ENCODE measurements at places on chromosomes 2 and 18. TPM values are rescaled to one million over a fixed set of nuclear protein-coding genes. Genes with fewer than 3 reads are reported as not detected.

GRCh38 chr2:133477616-133477990 lies 90.7 kb downstream of the NCKAP5 start:
- no peak for DNase-seq

DNA sequence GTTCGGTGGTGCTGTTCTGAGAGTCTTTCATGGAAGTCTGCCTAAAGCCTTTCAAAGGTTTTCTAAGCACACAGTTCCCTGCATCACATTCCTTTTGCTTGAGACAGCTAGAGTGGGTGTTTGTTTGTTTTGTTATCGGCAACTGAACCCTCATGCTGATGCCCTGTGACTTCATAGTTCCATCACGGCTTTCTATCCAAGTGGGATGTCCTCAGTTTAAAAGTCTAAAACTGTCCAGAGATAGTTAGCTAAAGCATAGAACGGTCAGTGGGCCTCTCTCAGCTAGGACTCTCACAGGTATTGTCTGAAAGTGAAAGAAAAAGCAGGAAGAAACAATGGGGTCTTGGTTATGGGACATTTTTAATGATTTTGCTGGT lies 337.3 kb downstream of the OSR1 start:
- no peak for DNase-seq

DNA sequence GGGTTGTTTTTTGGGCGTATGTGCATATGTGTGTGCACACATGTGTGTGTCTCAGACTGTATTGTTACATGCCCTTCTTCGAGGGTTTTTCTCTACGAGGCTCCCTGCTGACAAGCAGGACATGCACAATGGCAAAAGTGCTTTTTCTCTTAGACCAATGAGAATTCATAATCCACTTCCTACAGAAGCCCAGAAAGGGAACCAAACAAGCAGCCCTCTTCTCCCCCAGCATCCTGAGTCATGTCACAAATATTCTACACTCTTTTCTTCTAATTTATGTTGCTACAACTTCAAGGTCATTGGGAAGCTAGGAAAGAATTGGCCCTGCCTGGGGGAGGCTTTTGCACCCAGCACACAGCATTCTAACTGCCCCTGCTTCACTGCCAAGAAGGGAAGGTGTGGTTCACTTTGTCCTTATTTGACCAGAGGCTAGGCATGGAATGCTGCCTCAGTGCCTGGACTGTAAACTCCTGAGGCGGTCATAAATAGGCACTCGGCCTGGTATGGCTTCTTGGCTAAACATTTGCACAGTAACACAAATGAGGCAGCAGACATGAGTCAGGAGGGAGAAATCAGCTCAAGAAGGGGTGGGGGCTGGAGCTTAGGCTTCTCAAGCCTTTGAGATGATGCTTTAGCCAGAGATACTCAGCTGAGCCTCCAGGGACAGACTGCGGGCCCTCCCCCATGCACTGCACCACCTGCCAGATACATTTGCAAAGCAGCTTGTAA lies 92.7 kb upstream of the KLF7 start:
- peak; percentile 49 for DNase-seq

- DNase-seq, result no peak
Measured at GRCh38 chr2:95343429-95344214, 46.5 kb downstream of the KCNIP3 start.

- no peak for DNase-seq
Measured at GRCh38 chr2:182593394-182593975, 122.6 kb upstream of the DNAJC10 start.

- peak; percentile 30 for DNase-seq
Measured at GRCh38 chr2:109352898-109353689, 224.1 kb downstream of the SH3RF3 start.

GRCh38 chr2:152762202-152762601 lies 43.8 kb downstream of the ARL6IP6 start:
- DNase-seq, result no peak

GRCh38 chr2:98476192-98476868 lies 31.7 kb downstream of the INPP4A start:
- DNase-seq, result no peak

DNA sequence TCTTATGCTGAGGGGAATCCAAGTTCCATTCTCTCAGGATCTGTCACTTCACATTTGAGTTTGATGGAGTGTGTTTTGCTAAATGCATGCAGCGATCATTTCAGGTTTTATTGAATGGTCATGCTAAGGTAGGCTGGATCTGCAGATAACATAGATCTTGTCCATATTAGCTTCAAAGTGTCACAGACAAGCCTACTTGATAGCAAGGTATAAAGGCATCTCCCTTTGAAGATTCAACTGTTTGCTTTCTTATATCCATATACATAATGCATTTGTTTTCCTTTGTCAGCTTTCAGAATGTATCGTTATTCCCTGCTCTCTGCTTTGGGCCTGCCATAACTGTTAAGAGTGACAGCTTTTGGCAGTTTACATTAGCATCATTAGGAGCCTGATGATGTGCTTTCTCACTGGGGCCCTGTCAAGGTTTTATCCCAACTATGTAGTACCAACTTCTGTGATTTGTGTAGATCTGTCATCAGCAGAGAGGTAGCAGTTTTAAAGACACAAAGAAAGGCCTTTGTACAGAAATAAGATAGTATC lies 604.3 kb upstream of the CDH7 start:
- no peak for DNase-seq

DNA sequence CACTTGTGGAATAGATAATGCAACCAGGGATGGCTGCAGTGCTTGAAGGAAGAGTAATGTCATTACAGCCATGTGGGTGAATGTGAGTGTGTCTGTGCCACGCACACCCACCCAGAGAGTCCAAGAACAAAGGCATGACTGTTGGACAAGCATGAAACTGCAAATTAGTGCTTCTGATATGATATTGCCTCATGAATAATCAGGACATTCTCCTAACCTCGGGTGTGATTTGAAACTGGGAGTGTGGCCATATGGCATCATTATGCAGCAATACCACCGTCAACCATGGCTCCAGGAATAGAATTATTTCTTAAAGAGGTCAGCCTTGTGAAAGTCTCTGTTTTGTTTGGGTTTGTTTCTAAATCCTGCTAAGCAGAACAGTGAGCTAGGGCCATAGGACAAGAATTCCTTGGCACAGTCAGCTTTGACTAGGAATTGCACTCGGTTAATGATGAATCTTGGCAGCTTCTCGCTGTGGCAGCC lies 678.0 kb upstream of the RAB6C start:
- peak; percentile 77 for DNase-seq

DNA sequence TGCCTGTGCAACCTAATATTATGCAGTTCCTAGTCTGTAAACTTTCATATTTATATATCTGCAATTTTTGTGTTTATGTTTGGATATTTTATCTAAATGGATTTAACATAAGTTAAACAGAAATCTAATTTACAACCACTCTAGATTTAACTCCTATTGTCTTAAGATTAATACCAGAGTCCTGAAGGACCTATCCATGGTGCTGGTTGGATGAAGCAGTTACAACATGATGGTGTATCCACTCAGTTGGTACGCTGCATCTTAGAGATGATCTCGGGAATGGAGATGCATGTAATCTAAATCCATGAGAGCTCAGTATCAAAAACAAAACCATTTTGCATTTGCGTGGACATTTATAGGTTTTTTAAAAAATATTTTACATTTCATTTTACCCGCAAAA lies 745.9 kb upstream of the SLC8A1 start:
- DNase-seq, result no peak

DNA sequence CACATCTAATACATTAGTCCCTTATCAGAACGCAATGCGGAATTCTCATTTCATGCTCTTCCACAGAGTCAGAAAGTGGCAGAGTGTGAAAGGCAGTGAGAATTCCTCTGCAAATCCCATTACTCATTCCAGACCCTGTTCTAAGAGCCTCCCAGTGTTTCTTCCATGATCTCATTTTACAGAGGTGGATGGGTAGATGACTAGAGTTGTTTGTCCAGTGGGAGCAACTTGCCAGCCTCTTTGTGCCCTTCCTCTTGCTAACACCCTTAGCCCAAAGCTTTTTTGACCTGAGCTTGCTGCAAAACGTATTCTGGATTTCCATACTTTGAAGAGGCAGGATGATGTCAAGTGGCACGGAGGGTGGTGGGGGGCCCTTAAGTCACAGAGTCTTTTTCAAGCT lies 467.7 kb upstream of the RGPD4 start:
- DNase-seq, result no peak

DNA sequence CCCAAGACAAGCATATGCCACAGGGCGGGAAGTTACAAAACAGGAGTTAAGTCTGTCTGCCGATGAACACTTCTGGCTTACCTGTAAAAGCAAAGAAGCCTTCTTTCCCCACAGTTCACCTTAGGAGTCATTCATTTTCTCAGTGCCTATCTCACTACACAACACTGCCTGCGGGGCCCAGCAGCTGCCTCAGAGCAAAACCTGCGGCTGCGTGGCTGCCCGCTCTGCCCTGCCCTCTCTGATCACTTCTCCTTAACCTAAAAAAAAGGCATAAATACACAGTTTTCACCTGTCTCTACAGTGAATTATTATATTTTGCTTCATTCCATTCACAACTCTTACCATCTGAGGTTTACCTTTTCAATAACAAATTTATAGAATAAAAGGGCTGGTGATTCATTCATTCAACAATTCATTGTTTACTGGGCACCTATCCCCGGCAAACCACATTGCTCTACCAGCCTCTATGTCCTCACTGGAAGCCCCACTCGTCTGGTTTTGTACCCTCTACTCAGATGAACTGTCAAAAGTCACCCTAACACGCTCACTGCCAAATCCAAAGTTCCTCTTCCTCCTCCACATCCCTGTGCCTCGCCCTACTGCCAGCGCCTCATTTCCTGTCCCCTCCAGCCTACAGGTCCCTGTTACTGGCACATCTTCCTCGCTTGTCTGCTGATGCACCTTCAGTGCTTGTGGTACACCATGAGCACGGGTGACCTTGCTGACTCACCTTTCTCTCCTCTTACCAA lies 31.4 kb downstream of the AFG3L2 start:
- DNase-seq, result no peak

GRCh38 chr2:168684921-168685599 lies 117.4 kb upstream of the NOSTRIN start:
- DNase-seq, result no peak

DNA sequence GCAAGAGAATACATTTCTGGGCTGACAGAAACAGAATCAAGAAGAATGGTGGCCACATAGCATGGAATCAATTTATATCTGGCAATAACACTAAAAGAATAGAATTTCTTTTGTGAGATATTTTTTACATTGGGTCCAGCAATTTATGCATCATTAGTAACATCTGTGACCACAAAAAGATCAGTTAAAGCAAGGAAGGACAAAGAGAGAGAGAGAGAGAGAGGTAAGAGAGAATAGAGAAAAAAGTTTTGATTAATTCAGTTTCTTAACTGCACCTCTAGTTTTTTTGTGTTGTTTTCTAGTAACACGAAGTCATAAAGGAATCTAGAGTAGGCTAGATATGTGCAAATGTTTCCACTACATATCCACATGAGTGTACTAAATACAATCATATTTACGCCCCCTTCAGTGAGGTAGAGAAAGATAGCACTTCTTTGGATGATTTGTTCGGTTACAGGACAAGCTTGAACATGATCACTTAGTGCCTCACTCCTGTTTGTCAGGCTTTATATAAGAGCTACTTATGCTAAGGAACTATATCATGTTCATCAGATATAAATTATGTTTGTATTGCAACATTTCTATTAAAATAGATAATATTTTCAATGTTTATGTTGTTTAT lies 247.4 kb upstream of the COL3A1 start:
- no peak for DNase-seq

- no peak for DNase-seq
Measured at GRCh38 chr2:119862127-119862889, 102.6 kb downstream of the PTPN4 start.

DNA sequence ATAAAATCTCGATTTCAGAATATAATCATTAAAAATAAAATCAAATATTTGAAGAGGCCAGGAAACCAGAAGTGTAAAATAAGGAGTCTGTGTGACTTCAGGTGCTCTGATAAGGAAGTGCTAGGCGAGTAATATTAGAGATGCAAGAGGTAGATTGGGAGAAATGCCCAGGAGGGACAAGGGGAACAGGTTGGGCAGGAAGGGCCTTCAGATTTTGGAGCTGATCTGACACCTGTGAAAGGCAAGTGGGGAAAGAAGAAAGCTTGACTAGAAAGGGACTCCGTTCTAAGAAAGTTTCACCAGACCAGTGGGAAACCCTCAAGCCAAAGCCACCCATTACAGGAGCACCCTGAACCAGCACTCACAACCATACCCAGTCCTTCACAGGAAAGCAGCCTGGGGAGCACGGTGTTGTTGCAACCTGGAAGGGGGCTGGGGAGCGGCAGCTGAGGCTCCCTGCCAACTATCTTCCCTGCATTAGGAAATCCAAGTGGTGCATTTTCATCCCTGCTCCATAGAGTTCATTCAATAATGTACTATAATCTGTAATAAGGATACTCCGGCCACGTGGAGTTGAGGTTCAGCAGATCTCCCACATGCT lies 57.5 kb upstream of the GREB1L start:
- no peak for DNase-seq

DNA sequence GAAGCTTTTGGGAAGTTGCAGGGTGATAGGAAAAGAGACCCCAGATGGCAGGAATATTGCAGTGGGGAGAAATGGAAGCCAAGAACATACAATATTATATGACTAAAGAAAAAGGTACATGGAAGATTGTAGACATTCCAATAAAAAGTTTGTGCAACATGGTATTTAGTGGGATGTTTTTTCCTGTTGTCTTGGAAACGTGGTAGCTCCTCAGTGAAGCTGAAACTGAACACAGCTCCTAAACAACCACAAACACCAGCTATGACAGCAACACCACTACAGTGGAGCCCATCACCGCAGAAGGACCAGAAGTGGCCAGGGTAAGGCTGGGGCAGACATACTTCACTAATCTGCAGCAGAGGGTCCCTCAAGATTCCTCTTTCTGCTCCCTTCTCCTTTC lies 246.8 kb downstream of the CDH20 start:
- no peak for DNase-seq

GRCh38 chr18:79879566-79879965 lies 71.9 kb downstream of the SLC66A2 start:
- no peak for DNase-seq

DNA sequence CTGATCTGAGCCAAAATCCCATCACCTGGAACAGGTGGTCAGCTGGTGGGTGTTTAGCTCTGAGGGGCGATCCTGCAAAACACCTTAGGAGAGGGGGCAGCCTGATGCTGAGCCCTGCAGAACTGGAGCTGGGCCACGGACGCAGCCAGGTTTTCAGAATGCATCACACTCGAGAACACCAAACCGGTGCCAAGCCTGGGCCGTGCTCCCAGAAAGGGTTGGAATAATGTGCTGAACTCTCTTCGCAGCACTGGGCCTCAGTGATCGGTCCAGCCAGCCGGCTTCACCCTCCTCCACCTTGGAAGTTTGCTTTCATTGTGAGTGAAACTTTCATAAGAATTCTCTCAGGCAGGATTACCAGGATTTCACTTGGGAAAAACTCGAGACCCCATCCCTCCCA lies 56.5 kb upstream of the TTC39C start:
- peak; percentile 47 for DNase-seq

- no peak for DNase-seq
Measured at GRCh38 chr2:10770956-10771750, 41.4 kb downstream of the PDIA6 start.

Gene ALLC
- not detected for total RNA-seq

Gene CNGA3
- not detected for total RNA-seq

Gene TET3
- 3.3 TPM for total RNA-seq

Gene MALL
- total RNA-seq, result 1.7 TPM

Gene SP9
- total RNA-seq, result not detected

Data from gastrocnemius medialis (tissue), 4 donors.